ENCODE measurements at places on chromosomes 13 and 19. TPM values are rescaled to one million over a fixed set of nuclear protein-coding genes. Genes with fewer than 3 reads are reported as not detected.
A peak's percentile ranks its signal among the peaks of the same experiment; 100 is the strongest.

The CTXN1 gene
- total RNA-seq: 1.2 TPM

The ZNF560 gene
- not detected for total RNA-seq

The CASP14 gene
- total RNA-seq: not detected

The KCNN1 gene
- total RNA-seq: not detected

The FREM2 gene
- 13.9 TPM for total RNA-seq

The ADM5 gene
- 1.9 TPM for total RNA-seq

The ZSWIM4 gene
- total RNA-seq: 10.6 TPM

The DNAAF3 gene
- total RNA-seq: 1.5 TPM

The ZNF66 gene
- 6.7 TPM for total RNA-seq

The CALR3 gene
- total RNA-seq: not detected

- DNase-seq: no peak
Observed at GRCh38 chr13:27341616-27342015, 71.0 kb downstream of the RASL11A start.

DNA sequence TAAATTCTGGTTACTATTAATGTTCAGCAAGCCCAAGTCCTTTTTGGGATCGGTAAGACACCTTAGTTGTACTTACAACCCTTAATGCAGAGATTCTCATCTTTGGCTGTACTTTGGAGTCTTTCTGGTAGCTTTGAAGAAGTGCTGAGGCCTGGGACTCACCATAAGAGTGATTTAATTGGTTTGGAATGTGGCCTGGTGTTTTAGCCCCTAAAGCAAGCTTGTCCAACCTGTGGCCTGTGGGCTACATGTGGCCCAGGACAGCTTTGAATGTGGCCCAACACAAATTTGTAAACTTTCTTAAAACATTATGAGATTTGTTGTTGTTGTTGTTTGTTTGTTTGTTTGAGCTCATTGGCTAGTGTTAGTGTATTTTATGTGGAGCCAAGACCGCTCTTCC lies 215.3 kb downstream of the ZIC5 start:
- no peak for DNase-seq

DNA sequence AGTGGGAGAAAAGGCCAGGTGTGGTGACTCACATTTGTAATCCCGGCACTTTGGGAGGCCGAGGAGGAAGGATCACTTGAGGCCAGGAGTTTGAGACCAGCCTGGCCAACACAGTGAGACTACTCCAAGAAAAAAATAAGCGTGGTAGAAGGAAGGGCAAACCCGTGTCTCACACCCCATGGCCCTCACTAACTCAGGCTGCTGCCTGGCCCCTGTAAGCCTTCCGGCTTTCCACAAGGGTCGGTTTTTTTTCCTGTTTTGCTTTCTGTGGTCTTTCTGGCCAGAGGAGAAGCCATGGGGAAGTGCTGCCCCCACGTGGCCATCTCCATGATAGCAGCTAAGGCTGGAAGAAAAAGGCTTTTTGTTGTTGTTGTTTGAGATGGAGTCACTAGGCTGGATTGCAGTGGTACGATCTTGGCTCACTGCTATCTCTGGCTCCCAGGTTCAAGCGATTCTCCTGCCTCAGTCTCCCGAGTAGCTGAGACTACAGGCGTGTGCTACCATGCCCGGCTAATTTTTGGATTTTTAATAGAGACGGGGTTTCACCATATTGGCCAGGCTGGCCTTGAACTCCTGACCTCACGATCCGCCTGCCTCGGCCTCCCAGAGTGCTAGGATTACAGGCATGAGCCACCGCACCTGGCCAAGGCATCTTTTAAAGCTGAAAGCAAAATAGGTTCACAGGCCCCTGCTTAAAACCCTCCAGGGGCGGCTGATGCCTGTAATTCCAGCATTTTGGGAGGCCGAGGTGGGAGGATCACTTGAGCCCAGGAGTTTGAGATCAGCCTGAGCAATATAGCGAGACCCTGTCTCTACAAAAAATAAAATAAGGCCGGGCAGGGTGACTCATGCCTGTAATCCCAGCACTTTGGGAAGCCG lies 7.5 kb upstream of the ARHGEF18 start:
- peak; percentile 87 for DNase-seq

GRCh38 chr19:39145180-39145953 lies 19.8 kb downstream of the PAK4 start:
- DNase-seq: no peak

DNA sequence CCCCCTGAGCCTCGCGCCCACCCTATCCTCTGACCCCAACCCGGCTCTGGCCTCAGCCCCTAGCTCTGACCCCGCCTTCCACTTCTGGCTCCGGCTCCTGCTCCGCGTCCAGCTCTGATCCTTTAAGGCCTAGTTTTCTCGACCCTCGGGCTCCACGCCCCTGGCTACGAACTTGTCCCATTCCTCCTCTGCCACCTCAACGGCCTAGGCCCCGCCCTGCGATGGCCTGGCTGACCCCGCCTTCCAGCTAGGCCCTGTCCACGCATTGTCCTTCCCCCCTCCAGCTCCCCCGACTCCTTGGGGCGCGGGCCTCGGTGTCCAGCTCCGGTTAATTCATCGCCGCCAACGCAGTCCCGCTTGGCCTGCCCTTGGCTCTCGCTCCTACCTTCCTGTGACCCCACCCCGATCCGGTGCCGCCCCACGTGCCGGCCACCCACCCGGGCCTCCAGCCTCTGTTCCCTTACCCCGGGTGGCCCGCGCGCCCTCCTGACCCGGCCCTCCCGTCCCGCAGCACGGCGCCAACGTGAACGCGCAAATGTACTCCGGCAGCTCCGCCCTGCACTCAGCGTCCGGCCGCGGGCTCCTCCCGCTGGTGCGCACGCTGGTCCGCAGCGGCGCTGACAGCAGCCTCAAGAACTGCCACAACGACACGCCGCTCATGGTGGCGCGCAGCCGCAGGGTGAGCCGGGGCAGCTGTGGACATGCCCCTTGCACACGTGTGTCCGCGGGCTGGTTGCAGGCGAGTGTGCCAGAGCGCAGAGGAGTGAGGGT lies 9.4 kb downstream of the BCL3 start:
- peak; percentile 85 for DNase-seq

GRCh38 chr19:5530701-5531100 lies 37.1 kb downstream of the TINCR start:
- DNase-seq: no peak

DNA sequence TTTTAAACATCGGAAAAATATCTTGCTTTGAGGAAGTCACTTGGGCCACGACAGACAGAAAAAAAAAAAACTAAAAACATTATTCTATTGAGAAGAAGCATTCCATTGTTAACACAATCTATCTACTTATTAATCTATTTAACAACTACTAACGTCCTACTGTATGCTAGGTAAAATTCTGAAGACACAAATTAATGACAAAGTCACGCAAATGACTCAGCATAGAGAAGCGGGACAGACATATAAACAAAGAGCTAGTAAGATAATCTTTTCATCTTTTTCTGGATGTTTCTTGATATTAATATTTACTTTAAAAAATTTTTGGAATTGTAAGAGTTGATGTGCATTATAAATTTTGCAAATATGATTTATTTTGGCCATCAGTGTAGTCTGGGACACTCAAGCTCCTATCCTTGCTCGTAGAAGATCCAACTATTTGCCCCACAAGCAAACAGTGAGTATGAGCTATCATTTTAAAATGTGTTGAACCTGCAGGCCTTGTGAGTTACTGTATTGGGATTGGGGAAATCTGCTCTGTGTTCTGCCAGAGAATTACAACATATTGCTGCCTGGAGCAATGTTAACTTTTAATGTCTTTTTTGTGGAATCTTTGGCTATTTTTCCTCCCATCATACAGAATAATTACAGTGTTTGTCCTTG lies 109.1 kb downstream of the PCDH9 start:
- no peak for DNase-seq

DNA sequence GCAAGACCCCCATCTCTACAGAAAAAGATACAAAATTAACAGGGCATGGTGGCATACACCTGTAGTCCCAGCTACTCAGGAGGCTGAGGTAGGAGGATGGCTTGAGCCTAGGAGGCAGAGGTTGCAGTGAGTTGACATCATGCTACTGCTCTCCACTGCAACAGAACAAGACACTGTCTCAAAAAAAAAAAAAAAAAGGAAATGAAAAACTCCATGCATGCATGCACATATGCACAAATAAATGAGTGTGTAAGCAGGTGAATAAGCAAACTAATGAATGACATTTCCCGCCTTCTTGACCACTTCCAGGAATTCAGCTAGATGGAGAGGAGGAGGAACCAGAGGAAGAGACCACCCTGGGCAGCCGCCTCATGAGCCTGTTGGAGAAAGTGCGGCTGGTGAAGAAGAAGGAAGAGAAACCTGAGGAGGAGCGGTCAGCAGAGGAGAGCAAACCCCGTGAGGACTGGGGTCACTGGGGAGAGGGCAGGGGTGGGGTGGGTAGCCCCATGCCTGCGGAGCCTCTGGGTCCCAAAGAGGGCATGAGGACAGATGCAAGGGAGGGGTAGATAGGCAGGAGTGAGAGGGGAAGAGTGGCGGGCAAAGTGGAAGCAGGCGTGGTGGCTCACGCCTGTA lies 58.8 kb downstream of the RYR1 start:
- DNase-seq: no peak

DNA sequence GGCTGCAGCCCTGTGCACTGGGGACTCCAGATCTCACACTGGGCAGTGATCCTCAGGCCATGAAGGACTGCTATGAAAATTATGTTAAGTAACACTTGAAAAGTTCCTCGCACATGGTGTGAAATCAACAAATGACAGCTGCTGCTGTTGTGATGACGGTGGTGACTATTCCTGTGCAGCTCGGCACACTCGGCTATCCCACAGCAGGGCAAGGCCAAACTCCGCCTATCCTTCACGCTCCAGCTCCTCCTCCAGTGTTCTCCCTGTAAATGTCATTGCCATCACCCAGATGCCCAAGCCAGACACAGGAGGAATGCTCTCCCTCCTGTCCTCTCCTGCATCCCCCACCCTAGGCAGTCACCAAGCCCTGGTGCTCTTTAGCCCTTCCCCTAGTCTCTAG lies 31.3 kb downstream of the GRIK5 start:
- DNase-seq: no peak

DNA sequence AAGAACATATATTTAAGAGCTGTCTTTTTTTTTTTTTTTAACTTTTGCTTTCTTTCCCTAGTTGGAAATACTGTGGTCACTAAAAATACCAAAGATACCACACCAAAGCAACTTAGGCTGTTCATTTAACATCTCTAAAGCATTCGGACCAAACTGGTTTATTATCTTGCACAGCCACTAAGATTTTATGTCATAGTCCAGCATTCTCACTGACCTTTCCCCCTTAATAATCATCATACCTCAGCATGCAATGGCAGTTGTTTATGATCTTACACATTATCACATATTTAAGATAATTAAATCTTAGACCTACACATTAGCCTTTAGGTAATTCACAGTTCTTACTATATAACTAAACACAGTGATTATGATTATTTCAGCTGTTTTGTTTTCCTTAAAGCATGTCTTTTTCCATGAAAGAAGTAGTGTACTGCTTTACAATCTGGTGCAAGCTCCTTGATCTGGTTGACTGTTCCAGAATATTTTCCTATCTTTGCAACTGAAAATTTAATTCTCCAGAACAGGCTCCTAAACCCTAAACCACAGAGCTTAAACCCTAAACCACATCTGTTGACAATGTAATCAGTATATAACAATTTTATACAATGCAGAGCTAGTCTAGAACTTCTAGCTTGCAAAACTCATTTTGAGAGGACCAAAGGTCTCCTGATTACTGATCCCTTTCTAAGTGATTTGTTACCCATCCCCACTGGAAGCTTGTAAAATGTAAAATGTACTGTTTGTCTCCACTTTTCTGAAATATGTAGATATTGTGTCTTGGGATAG lies 74.2 kb downstream of the CDK8 start:
- no peak for DNase-seq

GRCh38 chr13:91719033-91719432 lies 320.6 kb downstream of the GPC5 start:
- no peak for DNase-seq

DNA sequence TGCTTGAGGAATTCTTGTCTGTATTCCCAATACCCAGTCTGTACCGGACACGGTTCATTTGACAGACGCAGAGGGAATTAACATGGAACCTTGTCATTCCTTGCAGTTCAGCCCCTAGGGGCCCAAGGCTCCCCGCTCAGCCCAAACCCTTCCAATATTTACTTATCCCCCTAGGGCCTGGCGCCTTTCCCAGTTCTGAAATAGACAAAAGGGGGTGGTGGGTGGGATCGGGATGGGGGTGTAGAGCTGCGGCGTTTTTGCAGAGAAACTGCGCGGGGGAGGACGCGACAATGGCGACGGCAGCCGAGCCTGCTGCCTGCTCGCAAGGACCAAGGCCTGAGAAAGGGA lies 583 bp downstream of the AKAP8L start:
- no peak for DNase-seq

- no peak for DNase-seq
Observed at GRCh38 chr13:70729369-70729768, 621.1 kb upstream of the KLHL1 start.

GRCh38 chr19:34835631-34836351 lies 62.8 kb upstream of the ZNF599 start:
- no peak for DNase-seq

GRCh38 chr13:23384111-23384510 lies 49.4 kb downstream of the SACS start:
- DNase-seq: no peak

GRCh38 chr13:66994097-66994496 lies 236.0 kb downstream of the PCDH9 start:
- peak; percentile 79 for DNase-seq

DNA sequence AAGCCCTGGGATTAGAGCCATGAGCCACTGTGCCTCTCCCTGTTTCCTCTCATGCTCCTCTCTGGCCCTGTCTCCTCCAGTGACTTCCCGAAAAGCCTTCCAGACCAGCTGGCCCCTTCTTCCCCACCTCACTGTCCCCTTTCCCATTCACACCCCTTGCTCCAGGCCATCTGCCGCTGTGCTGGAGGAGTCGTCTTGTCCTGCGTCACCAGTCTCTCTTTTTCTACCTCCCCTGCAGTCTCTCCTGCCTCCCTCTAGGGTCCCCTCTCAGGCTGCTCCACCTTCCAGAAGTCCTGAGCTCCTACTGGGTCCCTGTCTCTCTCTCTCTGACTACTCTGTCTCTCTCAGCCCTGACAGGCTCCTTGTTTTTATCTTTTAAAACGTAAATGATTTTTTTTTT lies 5.3 kb upstream of the FFAR1 start:
- no peak for DNase-seq

GRCh38 chr13:47903836-47904235 lies 97.2 kb downstream of the SUCLA2 start:
- no peak for DNase-seq

GRCh38 chr13:36248700-36249099 lies 34.3 kb upstream of the SOHLH2 start:
- no peak for DNase-seq

GRCh38 chr13:40220299-40220935 lies 446.0 kb downstream of the FOXO1 start:
- no peak for DNase-seq

GRCh38 chr13:113498905-113499304 lies 8.4 kb upstream of the DCUN1D2 start:
- no peak for DNase-seq

All from upper lobe of right lung (tissue), 1 donor.